ENCODE measurements at places on chromosomes 3 and 15.

GRCh38 chr15:31457161-31457560, 130.5 kb downstream of the KLF13 start:
- DNase-seq: no peak

DNA sequence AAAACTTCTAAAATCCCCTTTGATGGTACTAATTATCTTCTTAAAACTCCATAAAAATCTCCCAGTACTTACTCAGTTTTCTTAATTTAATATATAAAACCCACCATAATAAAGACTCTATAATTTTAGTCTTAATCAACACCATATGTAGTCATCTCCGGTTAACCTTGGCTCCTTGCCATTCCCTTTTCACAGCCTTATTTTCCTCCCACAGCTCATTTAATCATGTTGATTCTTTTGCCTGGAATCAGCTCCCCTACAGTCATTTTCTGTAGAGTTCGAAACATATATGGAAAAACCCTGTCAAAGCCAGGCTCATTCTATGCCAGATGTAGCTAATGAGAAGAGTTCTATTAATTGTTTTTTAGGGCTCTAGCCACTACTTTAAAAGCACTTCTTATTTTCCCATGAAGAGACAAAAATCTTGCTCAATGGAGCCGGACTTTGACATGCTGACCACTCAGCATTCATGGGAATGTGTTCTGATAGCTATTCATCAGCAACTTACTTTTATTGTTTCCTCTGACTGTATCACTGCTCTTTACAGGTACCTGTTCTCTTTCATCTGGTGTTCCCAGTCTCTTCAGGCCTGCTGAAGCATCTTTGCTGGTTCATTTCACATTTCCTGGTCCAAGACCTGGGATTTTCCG, 573.4 kb downstream of the NAALADL2 start:
- no peak for DNase-seq

DNA sequence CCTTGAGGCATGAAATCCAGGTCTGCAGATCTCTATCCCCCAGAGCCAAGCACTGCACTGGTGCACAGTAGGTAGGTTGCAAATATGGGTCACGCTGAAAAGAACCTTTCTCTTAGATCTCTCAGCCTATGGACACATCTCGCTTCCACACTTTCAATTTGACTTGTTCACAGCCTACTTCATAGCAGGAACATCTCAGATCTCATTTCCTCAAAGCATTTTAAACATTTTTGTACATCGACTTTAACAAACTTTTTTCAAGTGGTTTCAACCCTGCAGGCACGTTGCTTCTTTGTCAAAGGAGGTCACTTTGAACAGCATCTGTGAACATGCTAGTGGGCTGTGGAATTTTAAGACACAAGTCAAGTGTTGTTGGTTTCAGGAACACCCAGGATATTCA, 76.0 kb downstream of the SLC12A8 start:
- DNase-seq: no peak

DNA sequence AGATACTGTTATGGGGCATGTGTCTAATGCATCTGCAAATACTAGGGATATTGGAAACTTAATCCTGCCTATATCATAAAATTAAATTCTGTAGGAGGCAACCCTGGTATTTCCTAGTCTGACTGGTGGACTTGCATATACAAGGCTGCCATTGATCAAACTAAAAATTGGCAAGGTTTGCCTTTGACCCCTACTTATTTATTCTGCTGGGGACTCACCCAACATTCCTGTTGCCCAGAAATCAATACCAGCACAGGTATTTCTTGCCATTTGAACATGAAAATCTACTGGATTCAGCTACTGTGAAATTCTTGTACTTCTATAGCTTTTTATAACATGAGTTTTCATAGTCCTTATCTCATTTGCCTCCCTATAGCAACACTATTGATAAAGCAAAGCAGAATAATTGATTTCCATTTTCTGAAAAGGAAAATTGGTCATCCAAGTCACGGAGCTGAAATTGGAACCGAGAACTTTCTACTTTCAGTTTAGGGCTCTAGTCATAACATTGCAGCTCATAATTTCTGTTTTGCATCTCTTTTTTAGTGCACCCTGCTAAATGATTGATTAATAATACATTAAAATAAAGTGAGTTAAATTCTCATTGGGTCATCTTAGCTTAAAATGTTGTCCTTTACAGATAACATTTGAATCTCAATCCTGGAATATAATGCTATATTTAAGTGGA, 365.2 kb downstream of the MFSD1 start:
- DNase-seq: no peak

DNA sequence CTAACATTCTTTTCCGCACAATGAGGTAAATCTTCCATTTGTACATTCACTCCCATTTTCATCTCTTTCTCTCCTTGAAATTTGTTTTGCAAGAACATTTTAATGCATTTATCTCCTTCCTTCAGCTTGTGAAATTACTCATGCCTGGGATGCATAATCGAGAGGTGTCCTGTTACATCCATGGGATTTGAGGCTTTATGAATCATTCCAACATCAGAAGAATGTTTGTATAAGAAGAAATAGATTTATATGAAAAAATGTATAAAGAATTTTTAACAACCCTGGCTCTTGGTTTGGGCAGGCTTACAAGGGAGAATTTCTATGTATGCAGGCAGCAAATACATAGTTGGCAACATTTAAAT, 93.2 kb upstream of the MBNL1 start:
- no peak for DNase-seq

DNA sequence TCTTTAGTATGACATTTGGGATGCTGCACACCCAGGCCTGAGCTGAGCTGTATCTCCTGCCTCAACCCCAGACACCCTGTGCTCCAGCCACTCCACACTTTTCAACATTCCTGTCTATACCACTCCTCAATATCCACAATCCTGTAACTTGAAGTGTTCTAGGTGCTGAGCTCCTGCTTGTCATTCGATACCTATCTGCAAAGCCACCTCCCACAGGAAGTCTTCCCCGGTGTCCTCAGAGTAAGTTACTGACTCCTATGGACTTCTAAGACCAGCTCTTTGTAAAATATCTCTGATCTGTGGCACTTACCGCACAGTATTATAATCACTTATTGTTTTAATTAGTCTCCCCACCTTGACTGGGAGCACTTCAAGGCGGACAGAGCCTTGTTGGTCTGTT, 1.2 kb upstream of the CAV3 start:
- no peak for DNase-seq

DNA sequence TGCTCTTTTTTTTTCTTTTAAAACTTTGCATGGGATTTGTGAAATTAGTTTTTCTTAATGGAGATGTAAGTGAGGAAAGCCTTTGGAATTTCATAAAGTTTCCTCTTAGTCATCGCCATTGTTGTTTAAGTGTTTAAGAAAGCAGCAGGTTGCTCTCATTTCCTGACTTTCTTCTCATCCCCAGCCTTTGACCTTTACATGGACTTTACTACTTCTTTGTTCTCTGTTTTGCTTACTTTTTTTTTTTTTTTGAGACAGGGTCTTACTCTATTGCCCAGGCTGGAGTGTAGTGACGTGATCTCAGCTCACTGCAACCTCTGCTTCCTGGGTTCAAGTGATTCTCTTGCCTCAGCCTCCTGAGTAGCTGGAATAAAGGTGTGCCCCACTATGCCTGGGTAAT, 38.6 kb downstream of the FBXL2 start:
- no peak for DNase-seq

- DNase-seq: no peak
These were observed 93.2 kb upstream of the CCDC80 start for GRCh38 chr3:112734171-112734570.

DNA sequence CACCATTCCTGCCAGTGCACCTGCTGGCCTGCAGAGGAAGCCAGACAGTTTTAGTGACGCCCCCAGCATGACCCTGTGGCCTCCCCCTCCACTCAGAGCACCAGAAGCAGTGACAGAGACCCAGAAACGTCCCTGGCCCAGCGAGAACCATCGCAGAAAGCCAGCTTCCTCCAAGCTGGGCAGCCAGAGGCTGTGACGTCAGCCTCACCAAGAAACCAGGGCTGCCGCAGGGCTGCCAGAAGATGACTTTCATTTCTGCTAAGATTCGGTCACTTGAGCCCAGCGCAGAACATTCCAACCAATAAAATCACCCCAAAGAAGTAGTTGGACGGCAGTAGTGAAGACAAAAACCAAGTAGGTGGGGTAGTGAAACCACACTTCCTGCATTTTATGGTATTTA, 29.6 kb upstream of the RPL32 start:
- DNase-seq: no peak
